Activated T-helper 2 cell treated with anti-CD3 and anti-CD28 coated beads, Interferon-gamma antibody, Interleukin-2, Interleukin-4, amounts not matched to agents 10 μg/mL and 5 μg/mL and 100 μg/mL, durations not matched to agents 14 hours and 24 hours and 36 hours (primary cell): ENCODE measurements at places on chromosomes 13 and 19. TPM values are rescaled to one million over a fixed set of nuclear protein-coding genes. Genes with fewer than 3 reads are reported as not detected.

GRCh38 chr19:39084732-39085080 is 538 bp downstream of the ACP7 start:
- no peak for DNase-seq
- no peaks in the 10 kb centered on the region for H3K36me3 ChIP-seq
- peaks cover 42% of the 10 kb centered on the region for H3K27me3 ChIP-seq
- H3K4me1 ChIP-seq = peaks cover 5% of the 10 kb centered on the region
- no peak overlapping the region for H3K4me3 ChIP-seq

DNA sequence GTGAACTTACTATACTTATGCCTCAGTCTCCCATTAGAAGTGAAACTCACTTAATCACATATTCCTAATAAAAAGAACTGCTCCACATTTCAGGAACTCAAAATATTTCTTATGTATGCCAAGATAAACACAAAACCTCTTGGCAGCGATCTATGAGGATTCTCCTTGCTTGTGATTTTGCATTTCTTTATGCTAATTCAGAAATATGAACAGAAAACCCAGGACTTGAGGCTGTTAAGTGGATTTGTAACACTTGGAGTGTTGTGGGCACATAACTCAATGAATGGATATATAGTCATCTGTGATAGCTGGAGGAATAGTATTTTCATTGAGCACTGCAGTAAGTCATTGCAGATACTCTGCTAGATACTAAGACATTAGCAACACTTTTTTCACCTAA is 5.6 kb upstream of the KATNAL1 start:
- no peak overlapping the region for H3K4me3 ChIP-seq
- H3K27ac ChIP-seq = no peak overlapping the region
- DNase-seq = no peak
- H3K4me1 ChIP-seq = peaks cover 10% of the 10 kb centered on the region

DNA sequence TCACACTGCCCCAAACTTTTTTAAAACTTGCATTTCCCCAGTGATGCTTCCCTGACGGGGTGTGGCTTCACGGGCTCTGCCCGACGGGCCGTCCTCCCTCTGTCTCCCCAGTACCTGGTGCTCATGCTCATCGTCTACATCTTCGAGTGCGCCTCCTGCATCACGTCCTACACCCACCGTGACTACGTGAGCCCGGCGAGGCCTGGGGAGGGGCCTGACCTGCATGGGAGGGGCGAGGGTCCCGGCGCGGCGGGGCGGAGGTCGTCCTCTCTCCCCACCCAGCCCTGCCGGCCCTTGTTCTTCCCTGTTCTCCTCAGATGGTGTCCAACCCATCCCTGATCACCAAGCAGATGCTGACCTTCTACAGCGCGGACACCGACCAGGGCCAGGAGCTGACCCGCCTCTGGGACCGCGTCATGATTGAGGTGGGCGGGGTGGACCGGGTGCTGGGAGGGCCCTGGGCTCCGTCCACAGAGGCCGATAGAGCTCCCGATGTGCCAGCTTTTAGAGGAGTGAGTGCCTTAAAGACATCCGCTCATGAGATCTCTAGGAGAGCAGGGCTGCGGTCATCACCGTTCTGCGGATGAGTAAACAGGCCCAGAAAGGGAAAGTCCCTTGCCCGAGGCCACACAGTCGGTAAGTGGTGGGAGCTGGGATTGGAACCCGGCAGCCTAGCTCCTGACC is 6.9 kb downstream of the UPK1A start:
- no peaks in the 10 kb centered on the region for H3K36me3 ChIP-seq
- peak; percentile 43 for DNase-seq
- peak overlapping the region; percentile 63 for H3K27ac ChIP-seq
- H3K27me3 ChIP-seq = peaks cover 36% of the 10 kb centered on the region
- H3K4me3 ChIP-seq = peak overlapping the region; percentile 83
- H3K4me1 ChIP-seq = peaks cover 13% of the 10 kb centered on the region

- no peak for DNase-seq
- H3K4me3 ChIP-seq = no peak overlapping the region
- no peak overlapping the region for H3K27ac ChIP-seq
- no peaks in the 10 kb centered on the region for H3K27me3 ChIP-seq
- no peaks in the 10 kb centered on the region for H3K36me3 ChIP-seq
- H3K4me1 ChIP-seq = no peaks in the 10 kb centered on the region
Observed at GRCh38 chr13:93778548-93778947, 551.9 kb downstream of the GPC6 start.

DNA sequence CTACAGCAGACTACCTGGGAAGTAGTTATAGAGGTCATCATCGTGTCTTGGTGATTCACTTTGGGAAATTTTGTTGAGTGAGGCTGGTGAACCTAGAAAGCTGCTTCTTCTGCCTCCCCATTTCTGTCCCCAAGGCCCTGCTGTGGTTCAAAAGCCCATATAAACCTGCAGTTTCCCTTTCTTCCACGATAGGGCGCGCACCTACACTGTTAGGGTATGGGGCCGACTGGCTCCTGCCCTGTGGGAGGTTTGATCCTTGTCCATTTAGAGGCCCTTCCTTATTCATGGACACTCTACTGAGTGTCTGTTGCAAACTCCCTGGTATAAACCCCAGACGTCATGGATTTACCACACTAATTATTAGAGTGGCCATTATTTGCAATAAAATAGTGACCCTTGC is 191.8 kb downstream of the GGACT start:
- H3K36me3 ChIP-seq = peaks cover under 1% of the 10 kb centered on the region
- no peaks in the 10 kb centered on the region for H3K27me3 ChIP-seq
- no peak for DNase-seq
- peaks cover 30% of the 10 kb centered on the region for H3K4me1 ChIP-seq

DNA sequence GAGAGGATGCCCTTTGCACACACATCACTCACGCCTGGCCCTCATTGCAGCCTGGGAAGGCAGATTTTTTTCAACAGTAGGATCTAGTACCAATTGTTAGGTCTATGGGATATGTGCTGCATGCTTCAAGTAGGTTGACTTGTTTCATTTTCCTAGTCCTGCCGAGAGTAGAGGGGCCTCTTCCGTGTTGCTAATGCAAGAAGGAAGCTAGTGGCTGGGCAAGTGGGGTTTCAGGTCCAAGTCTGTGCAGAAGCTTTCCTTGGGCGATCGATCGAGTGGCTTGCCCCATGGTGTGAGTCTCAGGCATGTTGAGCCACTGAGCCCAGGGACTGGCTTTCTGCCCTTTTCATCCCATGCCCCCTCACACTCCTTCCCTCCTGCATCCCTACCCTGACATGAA is 13.7 kb downstream of the ILF3 start:
- peaks cover 48% of the 10 kb centered on the region for H3K36me3 ChIP-seq
- no peak overlapping the region for H3K4me3 ChIP-seq
- H3K27ac ChIP-seq = no peak overlapping the region
- peaks cover 14% of the 10 kb centered on the region for H3K4me1 ChIP-seq
- H3K27me3 ChIP-seq = no peaks in the 10 kb centered on the region

DNA sequence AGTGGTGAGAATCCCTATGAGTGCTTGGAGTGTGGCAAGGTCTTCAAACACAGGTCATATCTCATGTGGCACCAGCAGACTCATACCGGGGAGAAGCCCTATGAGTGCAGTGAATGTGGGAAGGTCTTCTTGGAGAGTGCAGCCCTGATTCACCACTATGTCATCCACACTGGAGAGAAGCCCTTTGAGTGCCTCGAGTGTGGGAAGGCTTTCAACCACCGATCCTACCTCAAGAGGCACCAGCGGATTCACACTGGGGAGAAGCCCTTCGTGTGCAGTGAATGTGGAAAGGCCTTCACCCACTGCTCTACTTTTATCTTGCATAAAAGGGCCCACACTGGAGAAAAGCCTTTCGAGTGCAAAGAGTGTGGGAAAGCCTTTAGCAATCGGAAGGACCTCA is 18.7 kb upstream of the AURKC start:
- no peak overlapping the region for H3K4me3 ChIP-seq
- H3K4me1 ChIP-seq = no peaks in the 10 kb centered on the region
- no peak for DNase-seq
- H3K27me3 ChIP-seq = no peaks in the 10 kb centered on the region
- peaks cover 88% of the 10 kb centered on the region for H3K36me3 ChIP-seq
- no peak overlapping the region for H3K27ac ChIP-seq

GRCh38 chr19:18433735-18434398 is 4.1 kb downstream of the ISYNA1 start:
- DNase-seq = no peak
- H3K4me3 ChIP-seq = no peak overlapping the region
- H3K36me3 ChIP-seq = peaks cover 23% of the 10 kb centered on the region
- H3K4me1 ChIP-seq = peaks cover 14% of the 10 kb centered on the region
- no peak overlapping the region for H3K27ac ChIP-seq

DNA sequence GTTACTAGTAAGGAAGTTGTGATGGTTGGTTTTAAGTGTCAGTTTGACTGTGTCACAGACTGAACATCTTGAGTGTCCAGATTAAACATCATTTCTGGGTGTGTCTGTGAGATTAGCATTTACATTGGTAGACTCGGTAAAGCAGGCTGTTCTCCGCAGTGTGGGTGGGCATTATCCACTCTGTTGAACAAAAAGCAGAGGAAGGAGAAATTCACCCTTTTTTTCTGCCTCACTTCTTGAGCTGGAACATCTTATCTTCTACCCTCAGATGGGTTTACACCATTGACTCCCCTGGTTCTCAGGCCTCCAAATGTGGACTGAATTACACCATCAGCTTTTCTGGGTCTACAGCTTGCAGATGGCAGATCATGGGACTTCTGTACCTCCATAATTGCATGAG is 63.7 kb upstream of the ZDHHC20 start:
- H3K4me3 ChIP-seq = no peak overlapping the region
- peaks cover 15% of the 10 kb centered on the region for H3K36me3 ChIP-seq
- H3K27ac ChIP-seq = no peak overlapping the region
- DNase-seq = no peak

GRCh38 chr19:31506102-31506501 is 156.9 kb upstream of the TSHZ3 start:
- no peak overlapping the region for H3K4me3 ChIP-seq
- H3K27ac ChIP-seq = no peak overlapping the region
- DNase-seq = no peak

GRCh38 chr13:76036176-76036575 is 400.0 kb downstream of the LMO7 start:
- DNase-seq = no peak
- no peak overlapping the region for H3K27ac ChIP-seq
- no peaks in the 10 kb centered on the region for H3K27me3 ChIP-seq
- no peaks in the 10 kb centered on the region for H3K36me3 ChIP-seq
- no peak overlapping the region for H3K4me3 ChIP-seq

DNA sequence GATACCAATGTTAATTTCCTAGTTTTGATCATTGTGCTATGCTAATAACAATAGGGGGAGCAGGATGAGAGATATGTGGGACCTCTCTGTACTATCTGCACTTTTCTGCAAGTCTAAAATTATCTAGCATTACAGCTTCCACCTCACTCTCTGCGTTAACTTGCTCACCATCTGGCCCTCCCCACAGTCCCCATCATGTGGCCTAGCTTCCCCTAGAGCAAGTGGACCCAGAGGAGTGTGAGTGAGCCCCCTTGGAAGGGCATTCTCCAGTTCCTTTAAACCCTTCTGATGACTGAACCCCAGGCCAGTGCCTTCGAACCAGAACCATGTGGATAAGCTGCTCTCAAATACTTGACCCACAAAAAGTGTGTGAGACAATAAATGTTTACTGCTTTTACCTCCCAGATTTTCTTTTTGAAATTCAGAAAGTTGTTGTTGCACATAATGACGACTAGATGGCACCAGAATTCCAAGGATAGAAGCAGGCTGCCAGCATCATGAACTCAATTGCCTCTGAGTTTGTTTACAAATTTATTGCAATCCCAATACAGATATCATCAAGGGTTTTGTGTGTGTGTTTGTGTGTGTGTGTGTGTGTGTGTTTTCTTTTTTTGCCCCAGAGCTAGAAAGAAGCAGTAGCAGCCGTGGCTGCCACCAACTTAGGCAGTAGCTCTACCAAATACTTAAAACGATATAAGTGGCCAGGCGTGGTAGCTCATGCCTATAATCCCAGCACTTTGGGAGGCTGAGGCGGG is 49.0 kb upstream of the ZNF780A start:
- peaks cover 6% of the 10 kb centered on the region for H3K27me3 ChIP-seq
- no peak for DNase-seq
- peaks cover 9% of the 10 kb centered on the region for H3K4me1 ChIP-seq
- H3K4me3 ChIP-seq = no peak overlapping the region
- H3K36me3 ChIP-seq = no peaks in the 10 kb centered on the region

GRCh38 chr19:44988896-44989556 is 12.2 kb upstream of the RELB start:
- no peaks in the 10 kb centered on the region for H3K27me3 ChIP-seq
- peak; percentile 42 for DNase-seq
- peaks cover 41% of the 10 kb centered on the region for H3K36me3 ChIP-seq
- H3K4me3 ChIP-seq = no peak overlapping the region
- H3K4me1 ChIP-seq = no peaks in the 10 kb centered on the region

GRCh38 chr19:24062190-24062589 is 24.8 kb upstream of the ZNF254 start:
- H3K27ac ChIP-seq = no peak overlapping the region
- no peak overlapping the region for H3K4me3 ChIP-seq
- H3K4me1 ChIP-seq = no peaks in the 10 kb centered on the region
- peaks cover 61% of the 10 kb centered on the region for H3K36me3 ChIP-seq
- no peaks in the 10 kb centered on the region for H3K27me3 ChIP-seq

- no peaks in the 10 kb centered on the region for H3K36me3 ChIP-seq
- DNase-seq = no peak
- H3K4me3 ChIP-seq = no peak overlapping the region
- H3K27ac ChIP-seq = no peak overlapping the region
Observed at GRCh38 chr13:113948034-113948742, 25.7 kb downstream of the C13orf46 start.

GRCh38 chr19:12868540-12869112 is 12.6 kb downstream of the DNASE2 start:
- peaks cover 16% of the 10 kb centered on the region for H3K36me3 ChIP-seq
- no peak overlapping the region for H3K4me3 ChIP-seq
- peaks cover 9% of the 10 kb centered on the region for H3K4me1 ChIP-seq

DNA sequence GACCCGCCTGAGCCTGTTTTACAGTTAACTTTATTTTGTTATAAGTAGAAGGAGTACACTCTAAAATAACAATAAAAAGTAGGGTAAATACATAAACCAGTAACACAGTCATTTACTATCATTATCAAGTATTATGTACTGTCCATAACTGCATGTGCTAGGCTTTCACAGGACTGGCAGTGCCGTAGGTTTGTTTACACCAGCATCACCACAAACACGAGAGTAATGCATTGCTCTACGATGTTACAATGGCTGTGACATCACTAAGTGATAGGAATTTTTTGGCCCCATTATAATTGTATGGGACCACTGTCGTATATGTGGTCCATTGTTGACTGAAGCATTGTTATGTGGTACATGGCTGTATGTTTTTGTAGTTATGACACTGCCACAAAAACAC is 41.3 kb upstream of the SLC7A9 start:
- H3K27me3 ChIP-seq = no peaks in the 10 kb centered on the region
- H3K4me3 ChIP-seq = no peak overlapping the region
- no peak overlapping the region for H3K27ac ChIP-seq
- peaks cover 6% of the 10 kb centered on the region for H3K36me3 ChIP-seq

GRCh38 chr19:12163826-12164225 is 930 bp downstream of the ZNF136 start:
- DNase-seq = no peak
- H3K4me1 ChIP-seq = peaks cover 24% of the 10 kb centered on the region
- H3K36me3 ChIP-seq = peaks cover 41% of the 10 kb centered on the region
- peak overlapping the region; percentile 92 for H3K27ac ChIP-seq
- peak overlapping the region; percentile 100 for H3K4me3 ChIP-seq
- H3K27me3 ChIP-seq = no peaks in the 10 kb centered on the region

VASP gene
- 232 and 244 TPM in 2 replicates for total RNA-seq

CRLF1 gene
- not detected in 2 replicates for total RNA-seq

MYO9B gene
- 143 TPM in 2 replicates for total RNA-seq

PRX gene
- 0.83 and 0.87 TPM in 2 replicates for total RNA-seq

C19orf33 gene
- total RNA-seq = 2.0 TPM in 1 of 2 replicates, not detected in the other

DACH1 gene
- total RNA-seq = not detected in 2 replicates

SIAH3 gene
- 0.07 TPM in 2 replicates for total RNA-seq

GNA15 gene
- total RNA-seq = 174 and 176 TPM in 2 replicates

B9D2 gene
- 6.2 TPM in 2 replicates for total RNA-seq

QPCTL gene
- 24.2 and 26.7 TPM in 2 replicates for total RNA-seq

FSD1 gene
- 26.8 and 32.8 TPM in 2 replicates for total RNA-seq

LILRB3 gene
- total RNA-seq = 0.64 TPM in 1 of 2 replicates, not detected in the other

DNM2 gene
- total RNA-seq = 185 and 198 TPM in 2 replicates

TTC9B gene
- not detected in 2 replicates for total RNA-seq

SLAIN1 gene
- total RNA-seq = 33.3 and 35.9 TPM in 2 replicates

ZNF382 gene
- 8.8 and 10.8 TPM in 2 replicates for total RNA-seq
